ENCODE measurements at places on chromosomes 1 and 21.

- no peak for DNase-seq
Measured at GRCh38 chr21:16535102-16535422, 805.3 kb downstream of the USP25 start.

DNA sequence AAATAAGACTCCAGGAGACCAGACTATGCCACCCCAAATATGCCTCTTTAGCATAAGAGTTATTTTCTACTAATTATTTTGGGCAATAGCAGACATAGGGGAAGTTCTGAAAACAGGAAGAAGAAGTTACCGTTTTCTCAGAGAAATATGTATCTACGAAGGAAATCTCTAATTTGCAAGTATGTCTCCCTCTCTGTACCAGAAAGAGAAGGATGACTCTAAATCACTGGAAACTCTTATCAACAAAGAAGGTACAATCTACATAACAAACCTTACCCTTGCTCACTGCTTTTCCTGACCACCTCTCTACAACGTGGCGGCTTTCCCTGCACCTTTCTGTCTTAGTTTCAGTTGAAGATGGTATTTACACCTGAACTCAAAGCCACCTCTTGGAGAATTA is 49.0 kb downstream of the OMA1 start:
- DNase-seq, result no peak

DNA sequence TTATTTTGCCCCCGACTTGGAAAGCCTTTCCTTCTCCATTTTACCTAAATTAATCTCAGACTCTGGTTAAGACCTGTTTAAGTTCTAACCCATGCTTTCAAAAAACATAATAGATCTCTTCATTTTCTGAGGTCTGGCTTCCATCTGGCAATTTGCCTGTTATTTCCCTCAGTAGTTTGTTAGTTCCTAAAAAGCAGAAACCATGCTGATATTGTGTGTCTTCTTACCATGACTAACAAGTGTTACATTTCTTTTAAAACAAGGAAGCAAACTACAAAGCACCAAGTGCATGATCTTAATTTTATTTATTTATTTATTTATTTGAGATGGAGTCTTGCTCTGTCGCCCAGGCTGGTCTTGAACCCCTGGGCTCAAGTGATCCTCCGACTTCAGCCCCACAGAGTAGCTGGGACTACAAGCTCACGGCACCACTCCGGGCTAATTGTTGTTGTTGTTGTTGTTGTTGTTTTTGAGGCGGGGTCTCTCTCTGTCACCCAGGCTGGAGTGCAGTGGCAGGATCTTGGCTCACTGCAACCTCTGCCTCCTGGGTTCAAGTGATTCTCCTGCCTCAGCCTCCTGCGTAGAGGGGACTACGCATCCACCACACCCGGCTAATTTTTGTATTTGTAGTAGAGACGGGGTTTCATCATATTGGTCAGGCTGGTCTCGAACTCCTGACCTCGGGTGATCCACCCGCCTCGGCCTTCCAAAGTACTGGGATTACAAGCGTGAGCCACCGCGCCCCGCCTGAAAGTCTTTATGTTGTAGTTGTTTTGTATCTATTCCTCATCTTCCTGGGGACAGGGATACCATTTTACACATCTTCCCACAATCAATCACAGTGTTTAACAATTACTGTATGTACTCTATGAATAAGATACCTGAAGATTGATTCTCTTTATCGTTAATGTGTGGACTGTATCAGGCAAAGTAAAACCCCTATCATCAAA is 1.3 kb upstream of the PATJ start:
- DNase-seq, result no peak

DNA sequence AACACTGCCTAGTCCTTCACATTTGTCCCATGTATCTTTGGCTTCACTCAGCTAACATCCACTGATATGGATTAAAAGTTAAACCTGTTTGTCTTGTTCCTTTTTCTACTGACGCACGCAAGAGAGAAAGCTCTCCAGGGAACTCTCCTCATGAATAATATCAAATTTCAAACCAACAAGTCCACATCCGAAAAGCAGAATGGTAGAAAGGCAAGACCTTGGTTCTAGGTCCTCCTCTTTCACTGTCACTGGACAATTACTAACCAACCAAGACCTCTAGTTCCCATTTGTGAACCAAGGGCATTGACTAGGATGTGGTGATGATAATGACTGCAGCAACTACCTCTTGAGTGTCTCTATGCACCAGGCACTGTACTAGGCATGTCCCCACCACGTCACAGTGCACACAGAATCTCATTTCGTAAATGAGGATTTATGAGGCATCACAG is 8.4 kb downstream of the PLPP3 start:
- no peak for DNase-seq

- no peak for DNase-seq
Measured at GRCh38 chr1:4668743-4669700, 14.6 kb downstream of the AJAP1 start.

GRCh38 chr1:25021591-25022215 is 91.6 kb upstream of the RUNX3 start:
- DNase-seq, result no peak

- DNase-seq, result no peak
Measured at GRCh38 chr1:228778961-228779360, 43.7 kb downstream of the RHOU start.

DNA sequence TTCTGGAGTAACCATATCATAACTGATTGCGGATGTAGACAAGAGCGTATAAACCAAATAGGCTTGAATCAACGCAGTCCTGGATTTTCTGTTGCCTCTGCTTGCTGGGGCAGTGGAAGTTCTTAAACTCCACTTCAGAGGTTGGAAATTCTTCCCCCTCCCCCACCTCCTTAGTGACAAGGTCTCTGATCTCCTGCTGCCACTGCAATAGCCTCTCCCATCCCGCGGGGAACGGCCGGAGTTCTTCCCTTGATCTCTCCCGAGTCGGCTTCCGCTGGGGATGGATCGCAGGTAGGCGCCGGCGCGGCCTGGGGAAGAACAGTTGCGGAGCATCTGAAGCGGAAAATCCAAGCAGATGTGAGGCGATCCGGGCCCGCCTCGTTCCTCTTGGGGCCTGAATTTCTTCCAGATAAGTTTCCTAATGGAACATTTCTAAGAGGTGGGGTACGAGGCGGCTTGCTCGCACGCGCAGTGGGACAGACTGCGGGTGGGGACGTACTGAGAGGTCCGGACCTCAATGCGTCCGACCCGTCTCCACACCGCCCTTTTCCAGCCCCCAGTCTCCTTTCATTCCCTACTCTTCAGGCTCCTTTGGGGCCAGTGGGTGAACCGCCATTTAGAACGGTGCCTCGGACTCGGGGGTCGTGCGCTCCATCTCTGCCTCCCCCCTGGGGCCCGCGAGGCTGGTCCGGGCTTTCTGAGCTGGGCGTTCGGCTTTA is 3.1 kb upstream of the SIM2 start:
- no peak for DNase-seq

GRCh38 chr1:110135666-110136065 is 14.6 kb upstream of the SLC6A17 start:
- DNase-seq, result peak; percentile 84

GRCh38 chr1:62712336-62713243 is 24.4 kb upstream of the DOCK7 start:
- DNase-seq, result no peak

DNA sequence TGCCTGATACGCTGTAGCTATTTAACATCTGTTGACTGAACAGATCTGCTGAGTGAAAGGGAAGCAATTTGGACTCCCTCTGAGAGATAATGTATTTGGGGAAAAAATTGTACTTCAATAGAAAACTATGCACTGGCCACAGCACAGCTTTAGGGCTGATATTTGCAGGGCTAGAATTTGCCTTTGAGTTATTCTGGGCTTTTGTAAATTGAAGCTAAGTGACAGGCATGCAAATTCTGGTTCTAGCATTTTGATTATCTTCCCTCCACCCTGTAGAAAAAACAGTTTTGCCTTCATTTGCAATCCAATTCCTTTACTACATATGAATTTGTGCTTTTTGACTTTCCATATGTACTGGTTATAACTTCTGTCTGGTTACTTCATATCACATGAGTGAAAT is 7.9 kb downstream of the KYAT3 start:
- DNase-seq, result no peak

DNA sequence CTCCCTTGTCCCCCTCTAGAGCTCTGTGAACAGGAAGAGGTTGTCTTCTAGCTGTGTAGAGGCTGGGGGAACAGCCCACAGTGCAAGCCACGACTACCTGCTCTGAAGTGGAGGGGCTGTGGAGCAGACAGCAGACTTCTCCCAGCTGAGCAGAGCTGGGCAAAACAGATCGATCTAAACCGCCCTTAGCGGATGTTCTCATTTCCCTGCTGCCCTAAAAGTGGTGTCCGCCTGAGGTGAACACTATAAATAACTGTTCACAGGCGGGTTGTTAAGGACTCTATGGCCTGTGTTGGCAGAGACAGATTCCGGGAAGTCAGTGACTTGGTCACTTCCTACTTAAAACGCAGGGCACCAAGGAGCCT is 203.2 kb downstream of the RHOU start:
- DNase-seq, result no peak

- DNase-seq, result no peak
Measured at GRCh38 chr1:7469255-7469938, 301.7 kb upstream of the VAMP3 start.

DNA sequence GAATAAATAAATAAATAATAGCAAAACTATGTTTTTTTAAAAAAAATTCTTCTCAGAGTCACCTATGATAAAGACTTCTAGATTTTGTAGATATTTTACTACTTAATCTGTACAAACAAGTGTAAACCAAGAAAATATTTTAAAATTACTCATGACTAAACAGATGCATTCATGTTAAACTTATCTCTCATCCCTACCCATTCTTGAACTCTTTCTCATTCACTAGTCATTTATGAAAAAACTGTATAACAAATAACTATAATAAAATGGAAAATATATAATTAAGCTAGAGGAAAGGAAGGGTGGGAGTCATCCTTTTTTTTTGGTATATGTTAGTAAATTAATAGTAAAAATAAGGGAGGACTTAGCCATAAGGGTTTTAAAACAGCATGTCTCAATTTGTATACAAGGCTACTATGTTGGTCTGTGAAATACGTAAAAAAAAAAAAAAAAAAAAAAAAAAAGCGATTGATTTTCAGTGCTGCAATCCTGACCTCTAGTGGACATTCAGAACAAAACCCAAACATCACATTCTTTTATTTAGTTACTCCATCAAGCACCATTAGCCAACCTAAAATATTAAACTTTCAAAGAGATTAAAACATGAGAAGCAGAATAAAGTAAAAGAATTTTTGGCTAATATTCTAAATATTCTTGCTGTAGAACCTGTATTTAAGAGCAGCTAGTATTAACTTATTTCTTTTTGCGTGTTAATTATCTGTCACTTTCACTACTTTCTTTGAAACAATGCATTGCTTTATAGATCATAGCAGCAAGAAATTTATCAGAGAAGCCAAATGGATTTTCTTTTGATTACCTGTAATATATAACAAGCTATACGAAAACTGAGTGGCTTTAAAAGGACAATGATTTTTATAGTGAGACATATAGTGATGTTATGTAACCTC is 255.8 kb upstream of the CACYBP start:
- DNase-seq, result peak; percentile 3

GRCh38 chr1:228064741-228065542 is 17.6 kb upstream of the ARF1 start:
- DNase-seq, result no peak

DNA sequence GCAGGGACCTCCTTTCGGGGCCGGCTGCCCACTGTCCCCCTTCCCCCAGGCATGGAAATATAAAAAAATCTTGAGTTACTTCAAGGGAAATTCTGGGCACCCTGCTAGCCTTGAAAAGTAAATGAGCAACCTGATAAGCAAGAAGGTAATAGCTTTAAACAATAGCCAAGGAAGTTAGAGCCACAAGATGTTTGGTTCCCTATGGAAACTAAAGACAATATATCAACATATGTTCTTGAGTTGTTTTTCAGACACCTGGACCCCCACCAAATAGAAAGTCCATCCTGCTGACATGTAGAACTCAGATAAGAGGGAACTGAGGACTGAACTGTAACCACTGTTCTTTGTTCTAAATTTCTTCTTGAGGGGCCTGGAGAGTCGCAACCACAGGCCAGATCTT is 19.3 kb upstream of the SLC35A3 start:
- DNase-seq, result no peak

DNA sequence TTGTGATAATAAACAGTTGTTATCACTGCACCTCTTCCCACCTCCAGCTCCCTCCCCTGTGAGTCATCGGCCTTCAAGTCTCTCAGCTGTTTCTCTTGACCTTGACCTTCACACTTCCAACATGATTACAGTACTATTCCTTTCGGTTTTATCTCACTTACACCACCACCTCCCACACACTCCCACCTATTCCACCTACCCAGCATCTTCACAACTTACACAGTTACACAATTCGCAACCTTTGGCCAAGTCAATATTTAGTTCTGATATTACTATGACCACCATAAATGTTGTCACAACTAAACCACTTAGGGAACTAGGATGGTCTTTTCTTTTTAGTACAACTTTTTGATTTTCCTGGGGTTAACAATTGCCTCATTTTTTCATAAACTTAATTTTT is 60.2 kb downstream of the RIPK4 start:
- peak; percentile 22 for DNase-seq

DNA sequence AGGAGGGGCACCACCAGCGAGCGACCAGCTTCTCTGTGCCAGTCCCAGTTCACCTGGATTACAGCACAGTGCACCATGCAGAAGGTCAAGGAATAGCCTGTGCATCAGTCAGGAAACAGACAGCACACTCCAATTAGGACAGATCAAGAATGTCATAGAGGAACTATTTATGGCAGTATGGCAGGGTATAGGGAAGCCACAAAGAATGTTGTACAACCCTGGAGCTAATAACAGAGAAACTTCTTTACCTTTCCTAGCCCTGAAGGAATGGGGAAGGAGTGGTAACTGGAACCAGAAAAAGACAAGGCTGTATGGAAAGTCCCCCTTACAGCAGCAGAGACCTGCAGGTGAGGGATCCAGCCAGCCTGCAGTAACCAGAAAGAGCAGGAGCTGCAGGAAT is 87.8 kb upstream of the USP24 start:
- DNase-seq, result no peak

- DNase-seq, result no peak
Measured at GRCh38 chr1:16293538-16293937, 56.6 kb upstream of the CPLANE2 start.

- DNase-seq, result no peak
Measured at GRCh38 chr1:108780937-108781574, 34.6 kb downstream of the STXBP3 start.

DNA sequence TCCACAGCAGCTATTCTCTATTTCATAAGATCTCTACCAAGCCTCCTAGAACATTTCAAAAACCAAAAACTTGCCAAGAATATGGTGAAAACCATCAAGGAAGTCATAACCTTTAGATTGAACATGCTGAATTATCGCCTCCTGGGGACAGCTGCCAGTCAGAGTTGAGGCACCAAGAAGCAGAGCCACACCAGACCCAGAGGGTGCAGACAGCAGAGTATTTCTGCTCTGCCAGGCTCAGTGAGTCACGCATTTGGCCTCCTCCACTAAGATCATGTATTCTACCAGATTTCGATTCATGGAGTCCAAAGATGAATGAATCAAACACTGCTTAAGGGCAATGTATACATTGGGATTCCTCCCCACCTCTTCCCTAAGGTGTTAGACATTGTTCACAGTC is 2.1 kb downstream of the F3 start:
- DNase-seq, result no peak
